GM19239 (cell line): ENCODE measurements at places on chromosomes 2 and 18.

- DNase-seq: no peak
These were observed 88.7 kb upstream of the TXNDC2 start for GRCh38 chr18:9796935-9797549.

DNA sequence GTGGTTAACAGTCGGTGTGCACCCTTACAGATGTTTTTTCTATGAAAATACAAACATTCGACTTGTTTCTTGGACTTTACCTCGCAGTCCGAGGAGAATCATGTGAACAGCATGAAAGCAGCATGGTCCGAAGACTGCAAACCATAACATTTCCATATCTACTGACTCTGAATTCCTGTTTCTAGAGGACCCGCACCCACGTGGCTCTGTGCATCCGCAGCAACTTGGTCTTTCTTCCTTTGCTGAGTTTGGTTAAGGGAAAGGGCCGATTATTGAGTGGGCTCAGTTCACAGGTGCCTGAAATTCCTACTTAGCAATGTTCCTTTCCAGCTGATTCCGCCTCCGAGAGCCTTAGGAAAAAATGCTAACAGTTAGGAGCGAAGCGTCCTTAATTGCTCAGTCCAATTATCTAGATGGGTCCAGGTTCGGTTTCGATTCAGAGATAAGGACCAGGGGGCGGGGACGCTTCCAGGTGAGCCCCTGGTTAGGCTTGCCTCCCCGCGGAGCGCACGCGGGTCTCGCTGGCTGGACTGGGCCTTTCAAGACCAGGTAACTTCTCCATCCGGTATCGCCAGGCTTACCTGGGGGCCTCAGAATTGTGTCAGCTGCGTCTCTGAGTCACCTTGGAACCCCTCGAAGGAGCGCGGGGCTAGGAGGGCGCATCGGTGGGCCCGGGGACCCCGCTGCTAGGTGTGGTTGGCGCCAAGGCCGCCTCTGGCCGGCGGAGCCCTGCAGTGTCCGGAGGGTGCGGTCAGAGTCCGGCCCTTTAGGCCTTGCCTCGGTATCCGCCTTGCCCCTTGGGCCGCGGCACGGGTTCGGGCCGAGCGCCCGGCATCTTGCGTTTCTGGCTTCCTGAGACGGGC lies 1.1 kb upstream of the B3GNT2 start:
- DNase-seq: no peak

GRCh38 chr2:199704358-199705238 lies 146.4 kb downstream of the FTCDNL1 start:
- no peak for DNase-seq

GRCh38 chr2:203662951-203663350 lies 43.5 kb upstream of the CD28 start:
- no peak for DNase-seq
